ENCODE measurements at places on chromosomes 6 and 20.

- no peak for DNase-seq
These were observed 15.6 kb upstream of the MYCT1 start for GRCh38 chr6:152682141-152682540.

DNA sequence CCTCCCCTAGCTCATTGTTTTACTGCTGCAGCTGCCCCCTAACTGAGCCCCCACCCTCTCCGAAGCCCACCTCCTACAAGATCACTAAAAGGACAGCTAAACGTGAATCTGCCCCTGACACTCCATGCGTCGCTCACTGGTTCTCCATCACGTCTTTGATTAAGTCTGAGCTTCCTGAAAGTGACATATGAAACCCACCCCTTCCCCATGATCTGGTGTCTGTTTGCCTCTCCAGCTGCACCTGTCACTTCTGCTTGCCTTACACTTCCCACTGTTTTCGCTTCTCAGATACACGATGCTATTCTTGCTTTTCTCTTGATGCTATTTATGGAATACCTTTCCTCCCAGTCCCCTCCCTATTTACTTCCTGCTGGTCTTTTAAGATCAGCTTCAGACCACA, 8.0 kb upstream of the PERP start:
- no peak for DNase-seq

DNA sequence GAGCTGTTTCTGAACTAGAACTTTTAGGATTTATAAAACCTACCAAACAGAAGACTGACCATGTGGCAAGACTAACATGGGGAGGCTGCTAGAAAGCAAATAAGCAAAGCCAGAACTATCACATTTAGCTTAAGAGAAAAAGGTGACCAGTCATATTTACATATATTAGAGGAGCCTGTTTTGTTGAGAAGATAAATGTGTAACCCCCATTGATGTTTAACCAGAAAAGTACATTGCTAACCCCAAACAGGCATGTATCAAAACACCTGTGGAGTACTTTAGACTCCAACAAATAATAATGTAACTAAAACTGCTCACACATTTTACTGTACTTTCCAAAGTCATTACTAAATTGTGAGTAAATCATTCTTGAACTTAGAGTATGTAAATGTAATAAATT, 35.0 kb downstream of the AKIRIN2 start:
- DNase-seq, result no peak

DNA sequence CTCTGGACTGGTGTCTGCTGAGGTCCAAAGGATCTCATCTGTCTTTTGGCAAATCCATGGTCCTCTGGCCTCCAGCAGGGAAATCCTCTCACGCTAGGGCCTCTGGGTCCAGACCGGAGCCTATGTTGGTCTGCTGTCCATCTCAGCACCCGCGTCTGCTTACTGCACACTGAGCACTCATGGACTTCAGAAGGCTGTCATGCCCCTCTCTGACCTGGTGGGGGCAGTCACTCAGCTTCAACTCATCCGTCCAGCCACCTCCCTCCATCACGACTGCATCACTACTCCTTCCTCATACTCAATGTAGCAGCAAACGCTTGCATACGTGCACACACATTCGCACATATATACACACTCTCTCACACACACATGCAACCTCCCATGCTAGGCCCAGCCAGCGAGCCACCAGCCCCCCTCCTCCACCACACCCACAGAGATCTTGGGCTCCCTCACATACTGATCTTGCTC, 33.3 kb downstream of the GABRR2 start:
- DNase-seq, result no peak

DNA sequence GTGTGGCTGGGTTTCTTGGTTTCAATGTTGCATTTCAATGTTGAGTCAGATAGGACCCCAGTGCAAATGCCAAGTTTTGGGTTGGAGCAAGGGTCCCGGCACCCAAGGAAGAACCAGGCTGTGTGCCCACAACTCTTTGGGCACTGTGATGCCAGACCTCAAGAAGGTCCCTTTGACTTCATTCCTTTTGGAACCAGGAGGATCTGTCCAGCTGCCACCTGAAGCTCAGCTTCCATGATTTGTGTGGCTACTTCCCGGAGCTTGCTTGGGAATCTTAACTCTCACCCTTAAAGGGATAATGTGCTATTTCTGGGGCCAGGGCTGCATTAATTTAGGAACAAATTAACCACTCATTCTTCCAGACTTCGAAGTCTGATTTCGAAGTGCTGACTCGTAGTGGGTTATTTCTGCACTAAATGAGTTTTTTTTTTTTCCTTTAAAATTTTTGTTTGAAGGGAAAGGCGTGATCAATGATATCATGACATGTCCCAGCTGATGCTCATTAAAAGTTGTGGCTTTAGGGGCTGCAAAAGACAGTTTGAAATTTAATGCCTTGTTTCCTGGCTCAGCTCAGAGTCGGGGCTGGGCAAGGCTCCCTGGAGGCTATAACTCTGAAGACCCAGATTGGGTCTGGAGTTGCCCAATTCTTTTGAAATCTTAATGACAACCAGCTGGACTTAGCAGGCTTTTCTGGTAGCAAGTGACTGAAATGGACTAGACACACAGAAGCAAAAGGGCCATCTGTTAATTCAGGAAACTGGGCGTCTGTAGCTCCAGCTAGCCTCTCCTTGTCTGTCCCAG, 24.0 kb upstream of the PHACTR3 start:
- DNase-seq, result no peak

- peak; percentile 72 for DNase-seq
These were observed 20.0 kb upstream of the TRIM27 start for GRCh38 chr6:28943557-28944411.

DNA sequence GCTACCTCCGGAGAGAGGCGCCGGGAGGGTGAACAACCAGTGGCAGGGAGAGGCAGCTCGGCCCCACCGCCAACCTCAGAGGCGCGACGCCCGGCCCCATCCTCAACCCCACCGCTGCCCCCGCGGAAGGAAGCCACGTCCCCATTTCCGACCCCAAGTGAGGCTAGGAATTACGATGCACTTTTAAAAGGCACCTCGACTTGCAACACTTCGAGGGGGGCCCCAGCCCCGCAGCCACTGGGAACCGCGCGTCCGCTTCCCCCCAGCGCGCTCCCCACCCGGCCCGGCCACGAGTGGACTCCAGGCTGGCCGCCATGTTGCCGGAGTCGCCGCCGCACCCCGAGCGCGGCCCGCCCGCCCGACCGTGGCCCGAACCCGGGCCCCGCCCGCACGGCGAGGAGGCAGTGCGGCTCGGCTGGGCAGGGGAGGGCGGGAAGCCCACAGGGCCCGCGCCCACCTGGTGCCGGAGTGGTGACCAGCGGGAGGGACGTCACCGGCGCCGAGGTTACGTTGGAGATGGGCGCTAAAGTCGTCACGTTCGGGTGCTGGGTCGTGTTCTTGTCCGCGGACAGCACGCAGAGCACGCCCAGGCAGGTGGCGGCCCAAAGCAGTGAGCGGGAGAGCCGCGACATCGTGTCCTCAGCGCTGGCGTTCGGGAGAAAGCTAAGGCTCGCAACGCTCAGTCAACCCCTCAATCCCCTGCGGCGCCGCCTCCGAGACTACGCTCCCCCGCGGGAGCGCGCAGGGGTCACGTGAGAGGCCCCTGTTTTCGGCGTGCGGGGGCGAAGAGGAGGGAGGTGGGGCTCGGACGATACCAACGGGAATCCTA, at the start of gene CD164:
CD164 (minus strand) TSS at position 721 of the 829 bp plus-strand sequence; CDS start at position 632, 89 bp downstream.
- peak; percentile 77 for DNase-seq

GRCh38 chr20:47125758-47126591, 230.5 kb downstream of the ZMYND8 start:
- no peak for DNase-seq

DNA sequence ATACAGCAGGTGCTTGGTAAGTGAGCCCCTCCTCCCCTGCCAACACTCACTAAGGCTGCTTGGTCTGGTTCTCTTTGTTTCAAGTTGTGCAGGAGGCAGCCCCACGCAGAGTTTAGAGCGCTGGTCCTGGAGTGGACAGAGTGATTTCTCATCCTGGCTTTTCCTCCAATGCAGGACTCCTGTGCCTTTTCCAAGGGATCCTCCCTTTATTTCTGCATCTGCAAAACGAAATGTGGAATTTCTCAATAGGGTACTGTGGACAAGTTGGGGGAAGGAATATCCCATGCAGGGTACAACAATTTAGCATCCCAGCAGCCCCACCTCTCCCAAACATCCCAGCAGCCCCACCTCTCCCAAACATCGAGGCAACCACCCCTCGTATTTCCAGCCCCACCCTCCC, 30.6 kb upstream of the CCDC167 start:
- DNase-seq, result no peak

DNA sequence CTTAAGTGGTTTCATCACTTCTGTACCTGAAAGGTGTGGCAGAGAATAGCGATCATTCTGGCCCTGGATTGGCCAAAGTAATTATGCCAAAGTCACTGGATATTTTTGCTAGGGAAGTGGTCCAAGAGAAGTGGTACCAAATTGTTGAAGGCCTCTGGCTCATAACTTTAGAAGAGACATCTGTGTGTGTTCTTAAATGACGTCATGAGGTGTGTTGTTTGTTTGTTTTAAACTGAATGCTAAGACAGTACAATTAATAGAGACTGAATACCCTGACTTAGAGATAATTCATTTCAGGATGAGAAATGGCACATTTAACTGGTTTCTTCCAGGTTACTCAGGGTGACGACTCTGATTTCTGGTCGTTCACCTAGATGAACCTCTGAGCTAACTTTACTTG, 3.3 kb downstream of the VAPB start:
- DNase-seq, result no peak

Data from hypothalamus (tissue), 51 donors.